ENCODE measurements at places on chromosomes 11 and 22.

DNA sequence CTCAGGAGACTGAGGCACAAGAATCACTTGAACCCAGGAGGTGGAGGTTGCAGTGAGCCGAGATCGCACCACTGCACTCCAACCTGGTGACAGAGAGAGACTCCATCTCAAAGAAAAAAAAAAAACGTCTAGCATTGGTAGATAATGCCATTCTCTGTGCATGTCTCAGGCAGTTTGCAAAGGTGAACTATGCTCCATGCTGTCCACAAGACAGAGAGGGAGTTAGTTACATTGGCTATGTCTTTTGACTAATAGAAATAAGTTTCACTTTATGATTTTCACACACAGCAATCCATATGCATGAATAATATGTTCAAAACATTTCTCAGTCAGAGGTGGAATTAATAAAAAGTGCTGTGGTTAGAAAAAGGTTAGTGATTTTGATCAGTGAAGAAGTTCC is 591.4 kb downstream of the ETS1 start:
- no peak for DNase-seq

DNA sequence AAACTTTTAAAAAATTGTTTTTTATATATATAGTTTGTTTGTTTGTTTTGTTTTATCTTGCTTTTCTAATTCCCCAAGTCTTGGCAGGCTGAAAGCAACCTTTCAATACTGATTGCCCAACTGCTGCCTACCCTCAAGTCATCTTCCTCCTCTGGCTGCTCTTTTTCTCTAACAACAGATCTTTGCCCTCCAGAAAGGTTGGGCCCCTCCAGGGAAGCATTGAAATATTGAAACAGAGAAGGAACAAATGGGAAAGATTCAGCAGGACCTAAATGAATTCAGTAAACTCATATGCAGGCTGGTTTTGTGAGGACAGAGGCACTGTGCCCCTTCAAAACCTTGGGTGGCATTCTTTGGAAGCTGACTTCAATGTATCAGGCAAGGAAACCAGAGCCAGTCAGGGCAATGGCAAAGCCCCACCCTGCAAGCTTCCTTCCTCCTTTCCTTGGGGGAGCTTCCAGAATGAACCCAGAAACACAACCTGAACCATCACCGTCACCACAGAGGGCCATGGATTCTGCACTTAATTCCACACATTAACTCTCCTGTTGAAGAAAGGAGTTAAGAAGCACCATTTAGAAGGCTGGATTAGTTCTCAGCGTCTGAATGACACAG is 815 bp upstream of the MS4A6A start:
- DNase-seq: no peak

DNA sequence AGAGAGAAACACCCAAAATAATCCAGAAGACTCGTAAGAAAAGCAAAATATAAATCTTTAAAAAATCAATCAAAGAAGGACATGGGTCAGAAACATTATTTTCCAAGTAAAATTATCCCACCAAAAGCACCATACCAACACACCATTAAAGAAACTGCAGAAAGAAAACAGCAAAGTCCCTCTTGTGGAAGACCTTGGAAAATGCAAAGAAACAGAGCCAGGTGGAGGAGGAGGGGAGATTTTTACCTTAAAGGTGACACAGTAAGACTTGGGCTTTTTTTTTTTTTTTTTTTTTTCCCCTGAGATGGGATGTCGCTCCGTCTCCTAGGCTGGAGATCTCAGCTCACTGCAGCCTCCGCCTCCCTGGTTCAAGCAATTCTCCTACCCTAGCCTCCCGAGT is 123.8 kb downstream of the LARGE1 start:
- DNase-seq: no peak

DNA sequence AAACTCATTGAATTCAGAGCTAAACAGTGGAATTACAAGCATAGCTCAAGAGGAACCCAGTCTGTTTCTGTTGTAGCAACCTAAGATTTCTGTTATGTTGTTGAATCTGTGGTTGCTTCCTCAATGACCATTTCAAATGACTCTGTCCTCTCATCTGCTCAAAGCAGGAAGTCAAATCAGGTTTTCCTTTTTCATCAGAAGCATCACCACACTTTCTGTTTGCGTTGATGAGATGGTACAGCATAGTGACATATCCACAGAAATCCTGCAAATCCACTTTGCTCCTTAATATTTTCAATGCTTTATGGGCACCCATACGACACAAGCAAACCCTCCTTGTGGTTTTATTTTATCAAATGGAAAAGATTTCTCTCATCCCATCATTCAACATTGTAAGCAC is 12.6 kb upstream of the UCP2 start:
- no peak for DNase-seq

DNA sequence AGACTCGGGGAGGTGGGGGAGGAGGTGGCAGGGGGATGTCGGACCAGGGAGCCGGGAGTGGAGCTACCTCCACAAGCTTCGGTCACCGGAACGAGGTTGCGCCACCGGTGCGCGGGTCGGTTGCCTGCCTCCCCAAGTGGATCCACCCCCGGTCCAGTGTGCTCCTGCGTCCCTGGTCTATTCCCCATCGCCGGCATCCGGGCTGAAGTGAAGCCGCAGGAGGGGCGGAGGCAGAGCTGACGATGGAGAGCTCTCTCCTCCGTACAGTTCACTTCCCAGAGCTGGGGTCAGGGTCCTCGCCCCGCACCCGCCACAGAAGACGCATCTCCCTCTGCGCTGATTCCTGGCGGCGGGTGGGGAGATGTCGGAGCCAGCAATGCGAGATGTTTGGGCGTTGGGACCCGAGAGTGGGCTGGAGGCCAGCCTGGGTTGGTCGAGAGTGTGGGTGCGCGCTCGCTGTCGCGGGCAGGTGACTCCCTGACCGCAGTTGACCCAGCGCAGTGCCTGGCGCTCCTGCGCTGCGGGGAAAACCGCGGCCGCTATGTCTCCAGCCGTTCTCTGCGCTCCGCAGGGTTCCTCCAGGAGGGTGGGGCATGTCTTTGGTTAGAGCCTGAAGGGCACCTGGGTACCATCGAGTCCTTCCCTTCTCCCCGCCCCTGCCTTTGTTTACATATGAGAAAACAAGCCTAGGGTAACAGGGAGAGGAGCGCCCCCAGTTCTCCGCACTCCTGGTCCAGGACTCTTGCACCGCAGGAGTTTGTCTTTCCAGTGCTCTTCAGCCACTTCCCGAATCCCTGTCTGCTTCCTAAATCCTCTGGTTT is 1.7 kb downstream of the C11orf96 start:
- DNase-seq: no peak
